Gastroesophageal sphincter (tissue), 4 donors: ENCODE measurements at places on chromosomes 6 and 20.

- H3K27me3 ChIP-seq, result no peaks in the 10 kb centered on the region
- ATAC-seq, result no peak
- H3K4me3 ChIP-seq, result no peak overlapping the region
- H3K36me3 ChIP-seq, result no peaks in the 10 kb centered on the region
Observed at GRCh38 chr6:31940256-31940664, 5.6 kb upstream of the CFB start.

GRCh38 chr20:8209061-8209460, 77.0 kb downstream of the PLCB1 start:
- H3K4me1 ChIP-seq, result peaks cover 3% of the 10 kb centered on the region
- ATAC-seq, result no peak
- H3K27me3 ChIP-seq, result no peaks in the 10 kb centered on the region
- no peak overlapping the region for H3K4me3 ChIP-seq

- H3K27me3 ChIP-seq, result no peaks in the 10 kb centered on the region
- H3K4me3 ChIP-seq, result no peak overlapping the region
- H3K36me3 ChIP-seq, result no peaks in the 10 kb centered on the region
- no peak for ATAC-seq
- no peaks in the 10 kb centered on the region for H3K4me1 ChIP-seq
Observed at GRCh38 chr20:48648482-48649051, 179.2 kb downstream of the PREX1 start.

- no peaks in the 10 kb centered on the region for H3K36me3 ChIP-seq
- peak overlapping the region; percentile 92 for H3K27ac ChIP-seq
- no peaks in the 10 kb centered on the region for H3K27me3 ChIP-seq
- ATAC-seq, result peak; percentile 90
Observed at GRCh38 chr20:49381558-49382493, 100.6 kb downstream of the KCNB1 start.

GRCh38 chr6:35503534-35503933, 6.7 kb upstream of the TEAD3 start:
- H3K27me3 ChIP-seq, result peaks cover 53% of the 10 kb centered on the region
- no peak for ATAC-seq
- H3K4me1 ChIP-seq, result no peaks in the 10 kb centered on the region
- H3K36me3 ChIP-seq, result no peaks in the 10 kb centered on the region
- H3K4me3 ChIP-seq, result no peak overlapping the region

DNA sequence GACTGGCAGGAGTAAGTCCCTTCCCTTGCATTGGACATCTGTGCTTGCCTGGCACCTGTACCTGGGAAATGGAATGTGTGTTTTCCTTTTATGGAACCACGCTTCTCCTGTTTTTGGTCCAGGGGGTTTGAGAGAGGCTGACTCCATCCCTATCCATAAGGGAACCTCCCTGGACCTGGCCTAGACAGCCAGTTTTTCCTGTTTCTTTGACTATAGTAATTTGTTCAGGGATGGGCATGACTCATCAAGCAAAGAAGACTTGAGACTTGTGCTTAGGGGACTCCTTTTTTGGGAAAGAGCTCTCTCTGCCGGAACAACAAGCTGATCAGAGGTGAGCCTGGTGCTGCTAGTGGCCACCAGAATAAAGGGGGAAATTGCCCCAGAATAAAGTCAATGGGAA, 393.8 kb downstream of the CDH26 start:
- no peak for ATAC-seq
- no peaks in the 10 kb centered on the region for H3K27me3 ChIP-seq
- no peak overlapping the region for H3K27ac ChIP-seq
- H3K36me3 ChIP-seq, result no peaks in the 10 kb centered on the region
- H3K4me1 ChIP-seq, result no peaks in the 10 kb centered on the region

GRCh38 chr6:1313767-1314503, 2.0 kb downstream of the FOXQ1 start:
- peak overlapping the region; percentile 84 for H3K27ac ChIP-seq
- H3K27me3 ChIP-seq, result peaks cover 26% of the 10 kb centered on the region
- peak overlapping the region; percentile 57 for H3K4me3 ChIP-seq
- peaks cover 11% of the 10 kb centered on the region for H3K4me1 ChIP-seq
- no peaks in the 10 kb centered on the region for H3K36me3 ChIP-seq

- H3K4me1 ChIP-seq, result no peaks in the 10 kb centered on the region
- ATAC-seq, result no peak
- H3K27ac ChIP-seq, result no peak overlapping the region
Observed at GRCh38 chr20:39812116-39812515, 850.0 kb downstream of the DHX35 start.

- H3K4me3 ChIP-seq, result no peak overlapping the region
- no peaks in the 10 kb centered on the region for H3K27me3 ChIP-seq
- no peak overlapping the region for H3K27ac ChIP-seq
- no peaks in the 10 kb centered on the region for H3K4me1 ChIP-seq
Observed at GRCh38 chr6:69007781-69008180, 372.7 kb downstream of the ADGRB3 start.

DNA sequence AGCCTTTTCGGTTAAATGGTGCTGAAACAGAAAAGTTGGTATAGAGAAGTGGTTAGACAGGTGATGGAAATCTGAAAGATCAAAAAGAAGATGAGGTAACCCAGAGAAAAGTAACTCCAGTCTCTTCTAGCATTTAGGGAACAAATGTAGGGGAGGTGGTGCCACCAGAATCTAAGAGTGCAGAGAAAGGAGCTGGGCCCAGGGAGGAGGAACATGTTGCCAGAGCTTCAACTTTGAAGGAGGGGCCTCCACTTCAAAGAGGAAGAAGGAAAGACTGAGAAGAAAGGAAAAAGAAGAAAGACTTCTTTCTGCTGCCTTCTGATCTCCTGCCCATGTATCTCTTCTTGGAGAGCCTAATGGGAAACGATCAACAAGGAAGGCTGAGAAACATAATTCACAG, 23.5 kb upstream of the ATRN start:
- H3K36me3 ChIP-seq, result no peaks in the 10 kb centered on the region
- ATAC-seq, result no peak
- H3K27me3 ChIP-seq, result no peaks in the 10 kb centered on the region
- H3K27ac ChIP-seq, result no peak overlapping the region
- no peak overlapping the region for H3K4me3 ChIP-seq
- H3K4me1 ChIP-seq, result no peaks in the 10 kb centered on the region

DNA sequence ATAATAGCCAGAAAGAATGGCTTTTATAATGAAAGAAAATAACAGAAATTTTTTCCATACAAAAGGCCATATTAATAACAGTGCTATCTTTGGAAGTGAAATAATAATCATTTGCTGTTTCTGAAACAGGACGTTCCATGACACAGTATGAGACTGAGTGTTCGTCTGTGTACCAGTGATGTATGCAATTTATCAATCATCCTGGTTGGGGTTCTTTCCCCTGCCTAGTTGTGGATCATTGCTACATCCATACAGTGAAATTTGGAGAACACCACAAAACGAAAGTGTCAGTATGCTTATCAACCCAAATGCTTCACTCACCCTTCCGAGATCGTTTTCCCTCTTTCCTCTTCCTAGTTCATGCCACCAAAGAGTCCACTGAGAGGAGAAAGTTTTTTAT, 151.4 kb upstream of the PRDM1 start:
- no peaks in the 10 kb centered on the region for H3K27me3 ChIP-seq
- H3K36me3 ChIP-seq, result no peaks in the 10 kb centered on the region
- ATAC-seq, result no peak
- no peak overlapping the region for H3K27ac ChIP-seq
- no peaks in the 10 kb centered on the region for H3K4me1 ChIP-seq

GRCh38 chr6:93453956-93454355, 34.6 kb upstream of the EPHA7 start:
- no peak overlapping the region for H3K4me3 ChIP-seq
- H3K27ac ChIP-seq, result no peak overlapping the region
- H3K27me3 ChIP-seq, result no peaks in the 10 kb centered on the region
- ATAC-seq, result no peak
- H3K36me3 ChIP-seq, result no peaks in the 10 kb centered on the region
- H3K4me1 ChIP-seq, result no peaks in the 10 kb centered on the region

GRCh38 chr20:25984933-25985332, 288.3 kb upstream of the ZNF337 start:
- H3K27me3 ChIP-seq, result no peaks in the 10 kb centered on the region
- H3K36me3 ChIP-seq, result no peaks in the 10 kb centered on the region
- H3K27ac ChIP-seq, result no peak overlapping the region
- H3K4me1 ChIP-seq, result no peaks in the 10 kb centered on the region

GRCh38 chr6:165701005-165701404, 38.0 kb upstream of the PDE10A start:
- no peak overlapping the region for H3K4me3 ChIP-seq
- ATAC-seq, result no peak
- no peak overlapping the region for H3K27ac ChIP-seq
- H3K4me1 ChIP-seq, result no peaks in the 10 kb centered on the region
- H3K27me3 ChIP-seq, result no peaks in the 10 kb centered on the region
